ENCODE measurements at places on chromosomes 4 and X. TPM values are rescaled to one million over a fixed set of nuclear protein-coding genes. Genes with fewer than 3 reads are reported as not detected.

The PPEF1 gene
- not detected for total RNA-seq

The C1QTNF7 gene
- not detected for total RNA-seq

The TASL gene
- total RNA-seq: not detected

DNA sequence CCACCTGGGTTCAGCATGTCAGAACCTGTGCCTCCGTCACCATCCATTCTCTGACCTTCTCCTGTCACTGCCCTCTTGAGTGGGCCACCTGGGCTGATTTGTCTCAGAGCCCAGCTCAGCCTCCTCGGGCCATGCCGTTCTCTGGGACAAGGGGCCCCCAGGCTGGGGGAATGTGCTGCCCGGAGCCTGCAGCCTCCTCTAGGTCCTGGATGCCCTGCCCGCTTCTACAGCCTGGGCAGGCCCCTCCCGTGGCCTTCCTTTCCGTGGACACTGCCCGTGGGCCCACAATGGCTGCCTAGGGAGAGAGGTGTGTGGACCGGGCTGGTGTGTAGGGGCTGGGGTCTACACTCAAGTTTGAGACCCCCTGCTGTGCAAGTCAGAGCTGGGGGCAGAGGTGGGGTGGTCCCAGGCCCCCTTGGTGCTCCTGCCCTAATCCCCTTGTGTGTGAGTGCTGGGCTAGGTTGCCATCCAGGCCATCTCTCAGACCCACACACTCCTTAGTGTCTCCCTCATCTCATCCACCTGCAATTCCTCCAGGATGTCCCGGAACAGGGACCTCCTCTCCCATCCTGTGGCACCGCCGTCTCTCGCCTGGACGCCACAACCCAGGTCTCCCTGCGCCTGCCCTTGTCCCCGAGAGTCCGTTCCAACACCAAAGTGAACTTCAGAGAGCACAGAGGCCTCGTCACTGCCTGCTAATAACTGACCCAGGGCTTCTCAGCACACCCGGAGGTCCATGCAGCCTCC, 12.4 kb downstream of the PSAPL1 start:
- DNase-seq: no peak

GRCh38 chrX:32141841-32142240, 1069.5 kb downstream of the DMD start:
- no peak for DNase-seq

- no peak for DNase-seq
Measured at GRCh38 chr4:185682236-185682635, 129.8 kb downstream of the SORBS2 start.

DNA sequence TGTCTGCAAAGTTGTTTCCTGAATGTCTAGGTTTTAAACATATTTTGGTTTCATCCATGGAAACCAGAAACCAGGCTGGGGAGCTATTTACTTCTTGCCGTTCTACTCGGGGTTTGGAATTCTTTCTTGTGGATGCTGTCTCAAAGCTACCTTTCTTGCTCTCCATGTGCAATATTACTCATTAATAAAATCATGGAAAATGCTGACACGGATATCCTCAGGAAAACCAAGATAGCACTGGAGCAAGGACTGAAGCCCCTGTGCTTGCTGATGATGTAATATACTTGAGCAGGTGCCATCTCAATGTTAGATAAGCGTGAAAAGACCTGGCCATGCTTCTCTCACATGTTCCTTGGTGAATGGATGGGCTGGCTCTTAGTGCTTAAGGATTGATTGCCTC, 41.5 kb upstream of the HPF1 start:
- DNase-seq: no peak

DNA sequence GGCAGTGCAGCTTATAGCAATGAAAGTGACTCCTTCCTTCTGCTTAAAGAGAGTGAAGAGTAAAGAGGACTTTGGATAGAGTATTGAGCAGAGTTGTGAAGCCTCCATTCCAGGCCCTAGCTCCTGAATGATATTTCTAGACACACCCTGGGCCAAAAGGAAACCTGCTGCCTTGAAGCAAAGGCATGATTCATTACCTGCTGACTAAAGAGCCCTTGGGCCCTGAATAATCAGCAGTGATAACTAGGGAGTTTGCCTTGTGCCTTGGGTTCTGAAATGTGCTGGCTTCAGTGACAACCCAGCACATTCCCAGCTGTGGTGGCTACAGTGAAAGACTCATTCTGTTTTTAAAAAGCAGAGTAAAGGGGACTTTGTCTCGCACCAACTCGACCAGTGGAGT, 49.2 kb downstream of the STPG2 start:
- DNase-seq: no peak
